ENCODE measurements at places on chromosomes 7 and 10.

GRCh38 chr7:30029696-30030095, 1.5 kb downstream of the PLEKHA8 start:
- DNase-seq: peak; percentile 15

DNA sequence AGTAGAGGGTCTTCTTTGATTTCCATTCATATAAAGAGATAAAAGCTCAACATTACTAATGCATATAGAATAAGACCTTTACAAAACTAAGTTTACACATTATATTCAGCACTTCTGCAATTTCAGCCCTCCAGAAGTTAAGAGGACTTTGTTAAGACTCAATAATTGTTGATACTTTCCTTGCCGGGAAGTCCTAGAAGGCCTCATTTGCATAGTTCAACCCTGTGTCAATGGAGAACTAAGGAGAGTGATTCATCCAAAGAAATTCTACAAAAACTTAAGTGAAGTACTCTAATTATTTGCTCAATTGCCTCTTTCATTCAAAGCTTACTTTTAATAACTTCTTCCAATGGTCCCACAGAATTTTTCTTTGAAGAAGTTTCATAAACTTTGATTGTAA, 1060.3 kb upstream of the CELF2 start:
- DNase-seq: peak; percentile 20

DNA sequence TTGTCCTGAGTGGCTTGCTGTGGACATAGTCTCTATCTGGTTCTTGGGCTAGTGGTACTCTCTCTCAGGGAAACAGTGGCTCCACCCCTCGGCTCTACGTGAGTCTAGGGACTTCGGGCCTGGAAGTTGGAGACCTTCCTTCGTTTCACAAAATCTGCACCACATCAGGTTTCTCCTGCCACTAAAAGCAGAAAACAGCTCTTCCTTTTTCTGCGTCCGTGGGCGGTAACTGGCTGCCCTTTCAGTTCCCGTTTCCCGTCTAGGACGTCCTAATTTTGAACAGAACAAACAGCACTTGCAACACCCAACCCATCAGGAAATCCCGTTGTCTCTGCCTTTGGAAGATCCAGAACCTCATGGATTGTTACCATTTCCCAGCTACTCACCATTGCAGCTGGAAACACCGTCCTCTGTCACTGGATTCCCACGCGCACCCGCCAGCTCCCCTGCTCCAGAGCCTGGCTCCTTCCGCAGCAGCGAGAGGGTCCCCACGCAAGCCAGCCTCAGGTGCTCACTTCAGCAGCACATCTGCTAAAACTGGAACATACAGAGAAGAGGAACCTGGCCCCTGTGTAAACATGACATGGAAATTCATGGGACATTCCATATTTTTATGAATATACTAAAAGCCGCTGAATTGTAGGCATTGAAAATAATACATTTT, 311.4 kb upstream of the AKR1E2 start:
- no peak for DNase-seq

- peak; percentile 72 for DNase-seq
These were observed 246.6 kb downstream of the XPNPEP1 start for GRCh38 chr10:109676703-109677102.

- no peak for DNase-seq
These were observed 28.6 kb downstream of the CTTNBP2 start for GRCh38 chr7:117844678-117845077.

- DNase-seq: peak; percentile 64
These were observed 33.1 kb downstream of the PPIF start for GRCh38 chr10:79380125-79380945.

DNA sequence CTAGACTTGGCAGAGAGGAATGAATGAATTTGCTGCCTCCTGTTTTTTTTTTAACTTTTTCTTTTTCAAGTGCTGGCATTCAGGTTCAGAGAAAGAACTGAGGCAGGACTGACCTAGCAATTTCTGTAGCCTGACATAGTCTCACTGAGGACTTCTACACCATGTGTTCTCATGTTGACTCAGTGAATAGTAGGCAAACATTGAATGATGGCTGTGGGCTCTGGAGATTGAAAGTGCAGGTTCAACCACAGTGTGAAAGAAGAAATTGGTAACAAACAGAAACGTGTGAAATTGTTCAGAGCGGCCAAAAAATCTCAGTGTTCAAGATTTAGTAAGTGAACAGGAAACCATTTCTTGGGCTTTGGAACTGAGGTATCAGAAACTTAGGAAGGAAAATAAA, 322.4 kb upstream of the GHITM start:
- DNase-seq: no peak

GRCh38 chr10:7561216-7561893, 105.4 kb downstream of the ITIH5 start:
- DNase-seq: no peak

- no peak for DNase-seq
These were observed 665.3 kb upstream of the IGFBP3 start for GRCh38 chr7:46586406-46586805.

- DNase-seq: no peak
These were observed 26.9 kb downstream of the PRSS2 start for GRCh38 chr7:142797391-142798377.

GRCh38 chr10:50874723-50875122, 10.7 kb downstream of the A1CF start:
- no peak for DNase-seq

DNA sequence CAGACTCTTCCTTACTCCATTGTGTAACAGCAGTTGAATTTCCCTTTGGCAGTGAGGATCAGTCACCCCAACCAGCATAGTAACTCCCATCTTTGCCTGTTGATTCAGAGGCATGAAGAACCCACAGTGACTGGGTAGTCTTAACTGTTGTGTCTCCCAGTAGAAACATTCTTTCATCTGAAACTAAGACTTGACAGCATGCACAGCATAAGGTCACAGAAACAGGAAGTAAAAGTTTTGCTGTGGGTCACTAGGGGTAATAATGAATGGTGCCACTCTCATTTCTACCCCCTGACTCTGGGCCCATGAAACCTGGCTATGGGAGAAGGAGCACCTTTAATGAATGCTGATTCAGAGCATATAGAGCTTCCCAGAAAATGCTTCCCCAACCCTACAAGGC, 8.3 kb upstream of the FRMPD2 start:
- no peak for DNase-seq

- DNase-seq: peak; percentile 8
These were observed 40.0 kb downstream of the NACAD start for GRCh38 chr7:45048748-45049147.

DNA sequence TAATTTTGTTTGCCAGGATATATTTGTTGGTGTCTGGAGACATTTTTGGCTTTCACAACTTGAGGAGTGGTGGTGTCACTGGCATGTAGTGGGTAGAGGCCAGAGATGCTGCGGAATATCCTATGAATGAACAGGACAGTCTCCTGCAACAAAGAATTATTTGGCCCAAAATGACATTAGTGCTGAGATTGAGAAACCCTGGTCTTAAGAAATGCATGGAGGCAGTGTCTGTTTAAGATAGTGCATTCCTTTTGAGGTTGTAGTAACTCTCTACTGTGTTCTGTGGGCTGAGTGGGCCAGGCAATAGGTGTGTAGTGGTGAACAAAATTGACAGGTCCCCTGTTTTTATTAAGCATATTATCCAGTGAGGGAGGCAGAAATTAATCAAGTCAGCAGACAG, 165.5 kb downstream of the CDK14 start:
- no peak for DNase-seq

DNA sequence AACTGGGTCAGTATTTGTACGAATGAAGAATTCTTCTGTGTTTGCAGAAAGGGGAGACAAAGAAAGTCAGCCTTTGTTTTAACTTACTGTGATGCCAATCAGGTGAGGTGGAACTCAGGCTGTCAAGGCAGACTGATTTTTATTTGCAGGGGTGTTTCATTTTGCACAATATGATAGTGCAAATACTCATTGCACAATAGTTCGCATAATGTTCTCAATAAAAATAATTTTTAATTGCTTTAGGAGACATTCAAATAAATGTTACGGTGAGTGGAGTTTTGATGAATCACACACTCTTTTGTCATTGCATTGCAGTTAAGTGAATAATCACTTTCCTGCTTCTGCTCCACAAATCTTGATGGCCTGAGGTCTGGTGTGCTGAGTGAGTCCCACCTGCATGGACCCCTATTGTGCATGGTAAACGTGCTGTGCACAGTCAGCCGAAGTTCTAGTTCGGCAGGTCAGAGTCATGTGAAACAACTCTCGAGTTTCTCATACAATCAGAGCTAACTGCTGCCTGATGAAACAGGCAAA, 141.3 kb upstream of the FZD8 start:
- DNase-seq: peak; percentile 63

DNA sequence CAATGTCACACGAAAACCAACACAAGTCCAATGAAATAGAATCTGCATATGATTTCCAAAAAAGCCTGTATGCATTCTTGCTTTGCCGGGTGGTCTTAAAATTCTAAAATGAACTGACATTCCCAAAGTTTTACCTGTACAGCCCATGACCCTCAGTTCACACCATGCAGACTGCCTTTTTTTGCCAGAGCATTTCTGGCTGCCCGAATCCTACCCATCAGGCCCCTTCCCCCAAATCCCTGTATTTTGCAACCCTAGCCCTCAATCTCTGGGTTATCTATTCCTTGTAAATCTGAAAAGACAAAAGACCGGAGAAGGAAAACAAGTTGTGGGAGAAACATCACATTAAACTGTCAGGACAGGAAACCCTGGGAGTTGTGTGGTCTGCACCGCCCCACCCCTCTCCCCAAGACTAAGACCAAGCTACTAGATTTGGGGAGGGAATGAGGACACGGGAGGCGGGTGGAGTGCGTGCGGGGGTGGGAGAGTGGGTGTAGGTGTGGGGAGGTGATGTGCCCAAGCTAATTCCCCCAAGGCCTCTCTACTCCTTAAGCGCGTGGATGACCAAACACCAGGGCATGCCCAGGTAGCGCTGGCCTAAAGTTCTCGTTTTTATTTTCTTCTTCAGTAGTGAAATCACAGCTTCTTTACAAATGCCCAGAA, 1.4 kb downstream of the JCAD start:
- DNase-seq: no peak

- DNase-seq: no peak
These were observed 52.4 kb downstream of the ABCB1 start for GRCh38 chr7:87548123-87548919.

GRCh38 chr10:93075369-93076221, 1.9 kb downstream of the CYP26A1 start:
- no peak for DNase-seq

GRCh38 chr10:17200912-17201793, at the start of gene TRDMT1:
Gene TRDMT1 (minus strand): TSS chr10:17201672. CDS start chr10:17201634, 38 bp downstream.
- peak; percentile 95 for DNase-seq

- no peak for DNase-seq
These were observed 173.6 kb downstream of the KIAA1217 start for GRCh38 chr10:24382596-24382978.

DNA sequence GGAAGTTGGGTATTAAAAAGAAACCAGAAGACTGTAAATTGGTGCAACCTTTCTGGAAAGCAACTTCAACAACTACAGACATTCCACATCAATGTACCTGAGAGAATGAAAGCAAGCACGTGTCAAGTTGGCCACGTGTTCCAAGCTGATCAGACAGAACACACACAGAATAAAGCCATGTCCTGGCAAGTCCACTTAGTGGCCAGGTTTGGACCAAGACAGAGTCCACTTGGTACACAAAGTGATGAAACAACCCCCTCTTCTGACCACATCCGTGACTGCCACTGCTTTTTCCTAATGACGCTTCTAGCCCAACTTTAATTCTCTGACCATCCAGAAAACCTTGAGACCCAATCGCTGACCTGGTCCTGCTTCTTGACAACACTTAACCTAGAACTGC, 109.4 kb downstream of the ABLIM1 start:
- peak; percentile 55 for DNase-seq

DNA sequence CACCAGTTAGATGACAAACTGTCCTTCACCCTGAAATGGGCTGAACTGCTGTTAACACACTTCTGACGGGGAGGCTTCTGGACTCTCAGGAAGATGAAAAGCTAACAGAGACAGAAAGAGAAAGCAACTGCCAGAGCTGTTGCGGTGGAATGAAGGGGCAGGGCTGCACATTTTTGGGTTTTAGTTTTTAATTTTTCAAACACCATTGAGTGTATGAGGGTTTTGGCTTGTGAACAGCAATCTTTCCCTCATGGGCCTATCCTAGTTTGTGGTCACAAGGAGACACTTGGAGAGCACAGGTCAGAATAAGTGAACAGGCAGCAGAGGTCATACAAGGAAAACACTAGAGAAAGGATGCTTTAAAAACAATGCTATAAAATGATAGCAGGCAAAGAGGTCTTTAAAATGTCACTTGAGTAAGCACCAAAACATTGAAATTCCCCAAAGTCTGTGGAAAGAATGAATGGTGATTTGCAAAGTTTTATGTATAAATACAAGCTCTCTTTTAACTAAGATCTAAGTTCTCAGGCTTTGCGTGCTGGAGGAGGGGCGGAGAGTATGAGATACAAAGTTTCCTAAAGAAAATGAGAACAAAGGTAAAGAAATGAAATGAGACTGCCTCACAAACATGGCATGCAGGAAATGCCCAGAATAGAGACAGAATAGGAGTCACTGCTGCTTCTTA, 101.4 kb upstream of the GLI3 start:
- DNase-seq: peak; percentile 23

GRCh38 chr10:15531927-15532722, 161.0 kb upstream of the FAM171A1 start:
- DNase-seq: no peak

DNA sequence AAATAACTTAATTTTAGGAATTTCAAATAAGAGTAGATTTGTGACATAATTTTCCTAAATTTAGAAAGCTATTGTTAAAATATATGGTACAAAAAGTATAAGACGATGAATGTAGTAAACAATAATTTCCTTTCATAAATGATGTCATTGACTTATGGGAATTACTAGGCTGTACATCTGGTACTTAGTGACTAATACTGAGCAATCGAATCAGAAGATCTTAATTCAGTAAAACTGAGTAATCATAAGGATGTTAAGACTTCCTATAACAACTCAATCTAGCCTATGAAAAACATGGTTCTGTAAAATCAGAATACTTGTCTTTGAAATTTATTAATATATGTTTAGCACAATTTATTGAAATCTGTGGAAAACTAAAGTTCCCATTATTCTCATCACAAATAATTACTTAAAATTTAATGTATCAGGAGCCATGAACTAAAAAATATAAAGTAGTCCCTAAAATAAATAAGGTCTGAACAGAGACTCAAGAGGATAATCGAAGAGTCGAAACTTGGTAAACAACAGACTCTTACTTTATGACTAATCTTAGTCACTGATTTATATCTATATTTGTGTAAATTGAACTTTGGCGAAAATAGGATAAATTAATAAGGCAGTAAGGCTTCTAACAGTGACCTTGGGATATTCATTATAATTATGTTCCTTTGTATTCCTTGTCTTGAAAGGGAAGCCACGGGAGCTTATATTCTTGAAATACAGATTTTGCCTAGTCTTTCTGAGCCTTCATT, 142.1 kb downstream of the HGF start:
- DNase-seq: peak; percentile 93

- no peak for DNase-seq
These were observed 8.0 kb upstream of the MNX1 start for GRCh38 chr7:157018328-157018996.

GRCh38 chr7:25313526-25313925, 85.2 kb upstream of the NPVF start:
- no peak for DNase-seq

- DNase-seq: no peak
These were observed 29.7 kb downstream of the VIPR2 start for GRCh38 chr7:159114981-159115380.
